ENCODE measurements at places on chromosomes 3 and 15.

DNA sequence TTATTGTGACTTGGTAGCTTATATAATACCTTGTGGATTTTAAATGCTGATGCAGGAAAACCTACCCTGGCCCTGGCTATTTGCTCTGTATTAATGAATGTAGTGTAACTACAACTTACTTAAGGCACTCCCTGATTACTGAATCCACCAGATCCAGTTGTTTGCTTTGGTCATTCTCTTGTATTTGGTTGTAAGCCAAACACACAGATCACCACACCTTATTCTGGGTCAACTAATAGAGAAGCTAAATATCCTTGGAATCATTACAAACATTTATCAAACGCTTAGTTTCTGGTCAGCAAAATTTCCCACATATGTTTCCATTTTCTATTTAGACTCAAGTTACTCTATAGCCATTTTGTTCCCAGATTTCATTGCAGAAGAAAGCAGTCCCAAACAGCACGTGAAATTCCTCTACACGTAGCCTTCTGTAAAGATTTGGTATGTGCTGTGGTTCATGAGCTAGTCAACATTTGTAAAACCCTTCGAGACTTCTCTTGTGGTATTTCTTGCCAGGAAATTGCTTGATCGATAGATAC, 322.6 kb downstream of the MEX3B start:
- DNase-seq = no peak

GRCh38 chr3:169203631-169204550, 459.6 kb downstream of the MECOM start:
- no peak for DNase-seq

DNA sequence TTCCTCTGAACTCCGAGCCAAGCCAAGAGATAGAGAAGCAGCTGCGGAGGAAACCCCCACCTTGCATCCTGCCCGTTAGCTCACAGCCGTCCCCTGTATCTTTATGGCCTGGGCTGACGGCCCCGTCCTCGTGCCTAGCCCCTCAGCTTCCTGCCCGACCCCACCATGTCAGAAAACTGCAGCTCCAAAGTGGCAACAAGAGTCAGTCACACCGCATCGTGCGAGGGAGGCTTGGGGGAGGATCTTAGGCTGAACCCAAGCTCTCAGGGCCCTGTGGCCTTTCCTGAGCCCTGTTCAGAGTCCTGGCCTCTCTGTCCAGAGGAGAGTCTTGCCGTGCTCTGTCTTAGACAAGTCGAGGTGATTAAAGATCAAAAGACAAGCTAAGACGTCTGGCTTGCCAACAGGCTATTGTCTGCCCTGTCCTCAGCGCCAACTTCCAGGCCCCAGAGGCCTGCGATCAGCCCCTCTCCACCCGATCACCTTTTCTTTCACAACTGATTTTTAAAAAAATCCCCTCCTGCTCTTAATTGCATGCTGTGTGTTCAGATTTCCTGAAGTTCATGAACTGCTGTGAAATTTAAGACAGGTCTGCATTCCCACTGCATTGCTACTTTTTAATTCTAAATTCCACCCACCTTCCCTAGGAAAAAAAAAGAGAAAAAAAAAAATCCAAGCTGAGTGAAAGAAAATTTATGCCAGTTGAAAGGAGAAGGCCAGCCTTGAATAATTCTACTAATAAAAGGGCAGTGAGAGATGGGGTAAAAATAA, 89.7 kb upstream of the WNT5A start:
- no peak for DNase-seq

- DNase-seq = no peak
Measured at GRCh38 chr15:98383571-98383970, 264.8 kb upstream of the IGF1R start.

GRCh38 chr3:32862247-32862935, 44.6 kb downstream of the TRIM71 start:
- DNase-seq = no peak

DNA sequence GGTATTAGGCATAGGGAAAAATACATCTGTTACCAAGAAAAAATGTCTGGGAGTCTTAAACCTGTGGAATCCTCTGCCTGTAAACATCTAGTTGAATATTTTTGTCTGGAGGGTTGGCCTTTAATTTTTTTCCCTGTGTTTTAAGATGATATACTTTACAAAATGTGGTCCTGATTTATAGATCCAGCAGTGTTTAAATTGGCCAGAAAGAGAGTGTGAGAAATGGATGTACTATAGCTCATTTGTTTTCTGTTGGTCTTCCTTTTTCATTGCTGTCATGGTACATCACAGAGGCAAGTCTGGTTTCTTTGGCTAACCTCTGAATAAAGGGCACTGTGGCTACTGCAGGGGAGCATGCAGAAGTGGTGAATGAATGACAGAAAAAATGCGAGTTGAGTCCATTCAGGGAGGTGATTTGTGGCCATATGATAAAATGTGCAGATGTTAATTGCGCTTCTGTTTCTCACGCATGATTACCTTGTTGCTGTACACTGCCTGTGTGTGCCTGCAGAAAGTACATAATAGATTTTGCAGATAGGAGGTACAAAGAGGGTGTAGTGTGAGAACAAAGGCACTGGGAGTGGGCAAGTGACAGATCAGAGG, 150.0 kb downstream of the NFKBIZ start:
- peak; percentile 26 for DNase-seq

DNA sequence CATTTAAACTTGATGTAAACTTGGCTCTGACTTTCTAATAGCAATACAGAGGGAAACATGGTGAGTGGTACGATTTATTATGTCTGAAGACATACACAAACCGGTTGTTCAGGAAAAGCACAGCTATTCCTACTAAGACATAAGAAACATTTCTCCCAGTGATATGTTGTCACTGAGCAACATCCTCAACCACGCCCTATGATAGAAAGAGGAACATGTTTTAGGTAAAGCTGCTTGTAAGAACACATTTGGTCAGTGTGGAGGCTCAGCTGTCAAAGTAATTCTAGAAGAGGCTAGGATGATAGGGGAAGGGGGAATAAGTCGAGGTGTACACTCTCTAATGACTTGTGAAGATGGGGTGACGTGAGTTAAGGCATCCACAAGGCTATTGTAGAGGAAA, 42.7 kb upstream of the B3GNT5 start:
- DNase-seq = no peak

DNA sequence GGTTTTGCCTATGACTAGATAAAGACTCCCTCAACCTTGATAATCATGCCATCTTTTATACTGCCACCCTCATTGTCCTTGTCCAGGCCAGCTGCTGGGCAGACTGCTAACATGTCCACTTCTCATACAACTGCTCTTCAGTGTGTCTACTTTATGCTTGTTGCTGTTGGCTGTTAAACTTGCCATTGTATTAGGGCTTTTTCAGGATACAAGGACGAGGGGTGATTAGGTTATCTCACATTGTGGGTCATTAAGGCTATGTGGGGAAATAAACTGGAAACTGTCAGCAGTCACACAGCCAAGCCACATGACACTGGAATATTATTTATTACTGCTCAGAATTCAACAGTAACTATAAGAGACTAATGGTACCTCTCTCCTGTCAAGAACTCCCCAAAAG, 36.1 kb downstream of the STARD9 start:
- no peak for DNase-seq

Data from non-pigmented ciliary epithelial cell (primary cell).